Naive B cell (primary cell): ENCODE measurements at places on chromosomes 3 and 15.

DNA sequence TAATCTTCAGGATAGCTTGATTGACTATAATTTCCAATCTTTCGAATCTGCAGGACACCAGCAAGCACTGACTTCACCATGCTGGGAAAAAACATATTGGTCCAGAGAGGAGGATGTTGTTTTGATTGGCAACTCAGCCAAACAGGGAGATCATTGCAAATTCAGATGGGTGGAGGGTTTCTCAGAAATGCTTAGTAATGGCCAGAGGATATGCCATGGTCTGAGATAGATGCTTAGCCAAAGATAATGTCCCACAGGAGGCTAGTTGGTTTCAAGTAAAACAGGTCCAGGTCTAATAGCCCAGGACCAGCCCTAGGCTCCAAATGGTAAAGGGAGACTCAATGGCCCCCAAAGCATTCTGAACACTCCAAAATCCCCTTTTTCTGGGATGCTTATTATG, 46.7 kb upstream of the CCDC80 start:
- DNase-seq: no peak

DNA sequence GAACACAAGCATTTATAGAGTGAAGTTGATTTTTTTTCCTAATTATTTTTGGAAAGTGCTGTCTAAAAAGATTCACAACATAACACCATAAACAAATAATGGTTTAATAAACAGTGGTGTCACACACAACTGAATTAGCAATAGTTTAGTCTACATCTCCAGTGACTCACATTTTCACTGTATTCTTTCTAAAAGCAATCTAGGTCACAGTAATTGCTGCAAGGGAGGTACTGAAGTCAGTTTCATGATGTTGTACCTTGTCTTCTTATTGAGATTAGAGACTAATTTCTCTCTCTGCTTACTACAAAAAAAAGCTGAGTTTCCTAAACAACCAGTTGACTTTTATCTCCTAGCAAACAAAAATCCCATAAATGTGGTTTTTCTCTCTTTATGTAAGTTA, 29.6 kb downstream of the PLSCR4 start:
- DNase-seq: no peak

GRCh38 chr3:197791892-197792647, 1.0 kb downstream of the LRCH3 start:
- no peak for DNase-seq

- no peak for DNase-seq
These were observed 193.9 kb downstream of the XXYLT1 start for GRCh38 chr3:195076981-195077610.

DNA sequence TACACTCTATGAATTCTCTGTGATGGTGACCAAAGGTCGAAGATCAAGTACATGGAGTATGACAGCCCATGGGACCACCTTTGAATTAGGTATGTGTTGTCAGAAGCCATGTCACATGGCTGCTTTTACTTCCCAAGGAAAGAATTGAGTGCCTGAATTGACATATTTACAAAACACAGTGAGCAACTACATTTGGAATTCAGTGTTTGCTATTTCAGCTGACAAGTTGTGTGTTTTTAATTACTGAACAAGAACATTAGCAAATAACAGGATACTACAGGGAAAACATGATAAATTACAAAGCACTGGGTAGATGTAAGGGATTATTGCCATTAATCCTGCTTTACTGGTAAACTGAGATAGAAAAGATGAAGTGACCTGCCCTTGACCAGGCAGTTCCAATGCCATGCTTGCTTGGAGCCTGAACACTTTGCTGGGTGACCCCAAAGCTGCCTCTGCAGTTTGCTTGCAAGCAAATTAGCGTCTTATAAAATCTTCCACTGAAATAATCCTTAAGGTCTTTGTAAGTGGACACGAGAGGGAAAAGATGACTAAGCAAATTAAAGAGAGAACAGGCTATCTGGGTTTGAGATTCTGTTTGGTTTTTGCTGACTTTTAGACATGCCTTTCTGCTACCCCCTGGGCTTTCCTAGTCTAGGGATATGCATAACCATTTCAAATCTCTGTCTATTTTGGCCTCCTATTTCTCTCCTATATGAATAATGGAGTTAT, 98.2 kb downstream of the HCN4 start:
- DNase-seq: no peak

DNA sequence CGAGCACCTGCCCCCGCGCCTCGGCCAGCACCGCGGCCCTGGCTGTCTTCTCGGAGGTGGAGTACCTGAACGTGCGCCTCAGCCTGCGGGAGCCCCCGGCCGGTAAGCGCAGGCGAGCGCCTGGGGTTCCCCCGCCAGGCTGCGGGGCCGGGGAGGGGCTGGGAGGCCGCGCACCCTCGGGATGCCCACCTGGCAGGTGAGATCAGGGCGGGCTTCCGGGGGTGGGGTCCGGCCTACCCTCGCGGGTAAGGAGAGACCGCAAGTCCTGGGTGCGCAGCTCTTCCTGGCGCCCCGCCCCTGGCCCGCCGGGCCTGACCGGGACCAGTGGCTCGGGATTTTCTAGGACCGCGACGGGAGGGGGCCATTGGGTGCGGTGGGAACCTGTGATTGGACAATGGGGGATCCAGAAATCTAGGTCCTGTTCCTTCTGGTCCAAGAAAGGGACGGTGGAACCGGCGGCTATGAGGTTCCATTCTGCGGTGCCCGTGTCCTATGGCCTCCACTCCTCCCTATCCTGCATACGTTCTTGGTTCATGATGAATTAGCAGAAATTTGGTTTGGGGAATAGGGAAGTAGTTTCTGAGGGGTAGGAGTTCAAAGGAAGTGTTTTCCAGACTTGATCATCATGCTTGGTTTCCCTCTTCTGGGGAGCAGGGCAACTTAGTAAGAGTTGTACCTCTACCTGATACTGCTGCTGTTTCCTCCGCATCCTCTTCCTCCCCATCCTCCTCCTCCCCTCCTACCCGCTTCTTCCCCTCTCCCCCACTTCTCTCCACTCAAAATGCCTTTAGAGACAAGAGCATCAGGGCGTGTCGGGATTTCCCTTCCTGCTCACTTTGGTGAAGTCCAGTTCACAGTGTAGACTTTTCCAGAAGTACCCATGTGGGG, 808 bp downstream of the ARRDC4 start:
- DNase-seq: no peak

- no peak for DNase-seq
These were observed 739.1 kb downstream of the ZPLD1 start for GRCh38 chr3:103173940-103174339.

DNA sequence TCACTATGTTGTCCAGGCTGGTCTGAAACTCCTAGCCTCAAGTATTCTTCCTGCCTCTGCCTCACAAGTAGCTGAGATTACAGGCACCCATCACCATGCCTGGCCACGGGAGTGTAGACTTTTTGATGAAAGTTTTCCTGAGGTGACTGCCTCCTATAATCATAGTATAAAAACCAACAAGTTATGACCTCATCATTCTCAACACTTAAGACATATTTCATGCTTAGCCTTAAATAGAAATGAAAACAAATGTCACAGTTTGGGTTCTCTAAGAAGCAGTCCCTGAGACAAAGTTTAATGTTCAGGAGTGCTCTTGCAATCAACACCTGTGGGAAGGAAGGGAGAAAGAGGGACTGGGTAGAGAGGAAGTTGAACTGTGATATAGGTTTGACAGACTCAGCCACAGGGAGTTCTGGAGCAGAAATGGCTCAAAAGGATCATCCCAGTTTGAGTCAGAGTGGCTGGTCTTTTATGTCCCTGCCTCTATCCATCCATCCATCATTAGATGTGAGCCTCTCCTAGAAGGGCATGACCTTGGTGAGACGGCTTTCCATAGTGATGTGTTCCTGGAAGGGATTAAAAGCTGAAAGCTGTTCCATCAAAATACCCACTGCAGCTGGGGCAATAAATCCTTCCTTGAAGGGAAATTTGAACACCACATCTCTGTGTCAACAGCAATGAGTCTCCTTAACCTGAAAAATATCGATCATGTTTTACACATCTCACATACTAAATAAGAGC, 16.2 kb upstream of the ABHD5 start:
- DNase-seq: no peak

DNA sequence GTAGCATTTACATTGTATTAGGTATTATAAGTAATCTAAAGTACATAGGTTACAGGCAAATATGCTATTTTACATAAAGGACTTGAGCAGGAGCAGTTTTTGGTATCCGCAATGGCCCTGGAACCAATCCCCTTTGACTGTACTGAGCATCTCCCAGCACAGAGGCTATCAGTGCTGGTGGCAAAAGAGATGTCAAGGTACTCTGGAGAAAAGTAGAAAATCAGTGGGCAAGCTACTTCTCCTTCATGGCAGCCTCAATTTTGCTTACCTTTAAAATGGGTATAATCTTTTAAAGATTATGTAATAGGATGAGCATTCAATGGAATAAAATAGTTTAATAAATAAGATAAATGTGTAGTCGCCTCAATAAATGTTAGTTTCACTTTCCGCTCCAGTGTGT, 56.7 kb upstream of the LMCD1 start:
- DNase-seq: no peak

GRCh38 chr3:121111914-121112612, 204.1 kb downstream of the STXBP5L start:
- no peak for DNase-seq

- DNase-seq: no peak
These were observed 93.9 kb downstream of the RBPMS2 start for GRCh38 chr15:64681424-64682024.

DNA sequence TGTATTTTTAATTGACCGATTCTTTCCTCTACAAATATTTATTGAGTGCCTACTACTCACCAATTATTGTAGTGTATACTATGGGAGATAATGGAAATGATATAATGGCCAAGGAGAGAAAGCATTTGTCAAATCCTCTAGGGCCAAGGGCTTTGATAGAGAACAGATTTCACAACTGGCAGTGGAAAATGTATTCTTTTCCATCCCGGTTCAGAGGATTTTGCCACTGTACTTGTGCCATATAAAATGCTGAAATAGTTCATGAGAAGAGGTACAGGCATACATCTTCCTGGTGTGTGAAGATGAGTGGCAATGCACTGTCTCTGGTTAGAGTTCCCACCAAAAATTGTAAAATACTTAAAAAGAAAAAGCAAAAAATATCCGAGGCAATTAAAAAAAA, 451.6 kb upstream of the TPRG1 start:
- DNase-seq: no peak

- peak; percentile 53 for DNase-seq
These were observed 4.8 kb downstream of the UBE2E1 start for GRCh38 chr3:23810343-23811184.

DNA sequence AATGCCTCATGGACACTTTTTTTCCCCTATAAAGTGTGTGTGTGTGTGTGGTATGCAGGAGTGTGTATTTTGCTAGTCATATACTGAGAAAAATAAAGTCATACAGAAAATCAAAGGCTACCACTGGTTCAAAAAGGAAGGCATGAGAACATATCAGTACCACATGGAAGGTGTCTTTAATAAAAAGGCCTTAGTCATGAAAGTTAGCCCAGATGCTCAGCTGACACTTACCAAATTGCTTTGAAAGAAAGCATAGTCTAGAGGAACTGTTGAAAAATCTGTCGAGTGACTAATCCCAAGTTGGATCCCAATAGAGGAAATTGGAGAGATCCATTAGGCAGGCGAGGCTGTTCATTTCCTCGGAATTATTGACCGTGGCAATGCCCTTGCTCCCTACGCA, 432.9 kb upstream of the CFAP20DC start:
- DNase-seq: no peak

- DNase-seq: peak; percentile 57
These were observed 25.5 kb downstream of the ASB7 start for GRCh38 chr15:100627789-100628395.

GRCh38 chr3:72331076-72331475, 517.2 kb downstream of the SHQ1 start:
- DNase-seq: no peak

DNA sequence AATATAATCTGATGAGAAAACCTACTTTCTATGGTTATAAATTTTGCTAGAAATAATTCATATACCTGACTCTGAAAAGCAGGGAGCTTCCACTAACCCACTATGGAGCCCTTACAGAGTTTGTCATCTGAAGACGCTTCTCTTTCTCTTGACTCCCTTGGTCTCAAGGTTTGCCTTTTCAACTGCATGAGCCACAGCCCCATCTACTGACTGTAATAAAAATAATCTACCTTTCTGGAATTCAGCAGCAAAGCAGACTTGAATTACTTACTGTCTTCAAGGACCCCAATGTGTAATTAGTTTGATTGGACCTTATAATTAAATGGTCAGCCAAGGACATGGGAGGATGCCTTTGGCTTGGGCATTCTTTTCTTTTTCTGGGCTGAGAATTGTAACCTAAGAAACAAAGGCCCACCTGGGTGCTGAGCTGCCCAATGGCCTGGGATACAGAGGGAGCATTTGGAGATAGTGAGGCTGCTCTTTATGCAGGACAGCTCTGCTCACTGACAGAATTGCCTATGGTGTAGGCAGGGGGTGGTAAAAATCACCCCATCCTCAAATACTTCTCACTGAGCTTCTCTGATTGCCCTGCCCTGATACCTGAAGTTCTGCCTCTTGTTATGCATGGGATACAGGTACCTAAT, 178.6 kb upstream of the TRIM42 start:
- DNase-seq: no peak

GRCh38 chr3:69033470-69033869, 18.7 kb downstream of the TMF1 start:
- DNase-seq: no peak

DNA sequence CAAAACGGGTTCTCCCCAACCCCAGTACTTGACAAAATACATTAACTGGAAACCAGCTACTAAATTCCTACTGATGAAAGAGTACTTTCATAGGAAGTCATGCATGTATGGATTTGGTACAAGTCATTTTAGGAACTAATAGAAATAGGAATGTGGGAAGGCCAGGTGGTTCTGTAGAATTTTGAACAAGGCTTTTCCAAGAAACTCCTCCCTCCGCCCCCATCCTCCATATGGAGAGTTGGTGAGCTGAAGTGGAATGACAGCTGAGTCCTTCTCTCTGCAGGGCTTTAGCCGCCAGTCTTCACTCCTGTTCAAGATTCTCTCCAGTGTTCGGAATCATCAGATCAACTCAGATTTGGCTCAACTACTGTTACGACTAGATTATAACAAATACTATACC, 33.2 kb downstream of the TUBGCP4 start:
- no peak for DNase-seq

DNA sequence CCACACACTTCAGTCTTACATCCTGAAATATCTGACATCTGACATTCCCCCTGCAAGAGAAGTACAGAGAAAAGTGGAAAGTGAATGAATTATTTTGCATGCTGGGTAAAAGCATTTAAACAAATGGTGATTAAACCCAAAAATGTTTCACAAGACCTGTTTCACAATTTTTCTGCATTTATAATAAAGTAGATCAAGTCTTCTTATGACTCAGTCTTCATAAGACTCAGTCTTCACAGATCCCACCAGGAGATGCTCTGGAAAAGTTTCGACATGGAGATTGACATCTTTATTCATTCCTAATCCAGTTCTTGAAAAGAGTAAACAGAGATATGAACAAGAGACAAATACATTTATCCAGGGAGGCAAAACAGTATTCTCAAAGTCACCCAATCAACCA, 13.2 kb upstream of the EDC3 start:
- DNase-seq: no peak

GRCh38 chr15:48360841-48361240, 29.6 kb downstream of the DUT start:
- no peak for DNase-seq
